HFFc6 (cell line): ENCODE measurements at places on chromosomes 5 and 9. TPM values are rescaled to one million over a fixed set of nuclear protein-coding genes. Genes with fewer than 3 reads are reported as not detected.

DNA sequence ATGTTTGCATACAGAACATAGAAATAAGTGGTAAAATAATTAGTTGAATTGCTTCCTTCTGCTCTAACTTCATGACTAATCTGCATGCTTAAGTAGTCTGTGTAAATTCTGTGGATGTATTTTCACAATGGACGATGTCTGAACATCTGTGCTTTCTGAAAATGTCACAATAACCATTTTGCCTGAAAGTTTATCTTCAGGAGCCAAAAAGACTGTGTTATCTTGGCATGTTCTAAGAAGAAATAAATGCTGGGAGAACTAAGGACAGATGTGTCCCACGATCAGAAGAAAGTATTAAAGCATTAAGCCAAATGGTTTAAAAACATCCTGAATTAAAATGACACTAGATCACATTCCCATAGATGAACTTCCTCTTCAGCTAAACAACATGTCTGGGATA is 397.6 kb downstream of the SPOCK1 start:
- H3K4me3 ChIP-seq = no peak overlapping the region
- H3K36me3 ChIP-seq = no peaks in the 10 kb centered on the region
- no peak for DNase-seq
- peaks cover 23% of the 10 kb centered on the region for H3K4me1 ChIP-seq
- no peaks in the 10 kb centered on the region for H3K27me3 ChIP-seq
- no peak overlapping the region for H3K27ac ChIP-seq

DNA sequence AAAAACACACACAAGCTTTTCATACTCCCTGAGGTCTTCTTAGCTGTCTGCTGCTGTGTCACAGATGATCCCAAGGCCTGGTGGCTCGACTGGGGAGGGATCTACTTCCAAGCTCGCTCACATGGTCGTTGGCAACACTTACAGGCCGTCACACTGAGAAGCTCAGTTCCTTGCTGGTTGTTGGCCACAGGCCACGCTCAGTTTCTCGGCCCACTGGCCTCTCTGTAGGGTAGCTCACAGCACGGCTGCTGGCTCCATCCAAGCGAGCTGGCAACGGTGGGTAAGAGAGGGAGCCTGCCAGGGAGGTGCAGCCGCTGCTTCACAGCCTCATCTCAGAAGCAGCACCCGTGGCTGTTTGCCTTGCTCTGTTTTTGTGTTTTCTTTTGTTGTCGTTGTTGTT is 43.8 kb upstream of the GFPT2 start:
- no peak for DNase-seq
- no peak overlapping the region for H3K4me3 ChIP-seq
- peaks cover 11% of the 10 kb centered on the region; the same call in 1 of the 2 replicates for H3K36me3 ChIP-seq
- peaks cover 8% of the 10 kb centered on the region for H3K27me3 ChIP-seq

DNA sequence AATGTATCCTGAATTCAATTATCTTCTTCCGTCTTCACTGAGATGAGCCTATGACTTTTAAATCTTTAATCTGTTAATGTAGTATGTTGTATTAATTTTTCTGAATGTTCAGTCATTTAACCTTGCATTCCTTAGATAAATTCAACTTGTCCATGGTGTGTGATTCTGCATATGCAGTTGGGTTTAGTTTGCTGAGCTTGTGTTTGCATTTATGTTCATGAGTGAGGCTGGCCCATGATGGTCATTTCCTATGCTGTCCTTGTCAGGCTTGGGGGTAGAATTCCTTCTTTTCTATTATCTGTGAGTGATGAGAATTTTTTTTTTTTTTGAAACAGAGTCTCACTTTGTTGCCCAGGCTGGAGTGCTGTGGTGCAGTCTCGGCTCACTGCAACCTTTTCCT is 131.8 kb upstream of the COL5A1 start:
- H3K4me1 ChIP-seq = peaks cover 2% of the 10 kb centered on the region; the same call in 1 of the 2 replicates
- DNase-seq = no peak
- H3K27ac ChIP-seq = no peak overlapping the region
- H3K4me3 ChIP-seq = no peak overlapping the region
- peaks cover 11% of the 10 kb centered on the region for H3K36me3 ChIP-seq
- H3K27me3 ChIP-seq = no peaks in the 10 kb centered on the region; the same call in none of the 2 replicates

DNA sequence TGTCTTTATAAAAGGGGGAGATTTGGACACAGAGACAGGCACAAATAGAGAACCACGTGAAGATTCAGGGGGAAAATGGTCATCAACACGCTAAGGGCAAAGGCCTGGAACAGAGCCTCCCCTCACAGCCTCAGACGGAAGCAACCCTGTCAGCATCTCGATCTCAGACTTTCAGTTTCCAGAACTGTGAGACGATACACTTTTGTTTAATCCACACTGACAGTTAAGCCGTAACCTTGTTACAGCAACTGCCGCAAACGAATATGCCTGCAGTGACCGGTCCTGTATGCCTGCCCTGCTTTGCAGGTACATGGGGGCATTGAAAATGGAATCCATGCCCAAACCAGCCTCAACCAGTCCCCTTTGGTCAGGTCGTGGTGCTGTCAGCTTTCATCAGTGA is 139.5 kb downstream of the ATPSCKMT start:
- no peak for DNase-seq
- H3K36me3 ChIP-seq = no peaks in the 10 kb centered on the region
- no peak overlapping the region for H3K27ac ChIP-seq
- H3K27me3 ChIP-seq = no peaks in the 10 kb centered on the region

DNA sequence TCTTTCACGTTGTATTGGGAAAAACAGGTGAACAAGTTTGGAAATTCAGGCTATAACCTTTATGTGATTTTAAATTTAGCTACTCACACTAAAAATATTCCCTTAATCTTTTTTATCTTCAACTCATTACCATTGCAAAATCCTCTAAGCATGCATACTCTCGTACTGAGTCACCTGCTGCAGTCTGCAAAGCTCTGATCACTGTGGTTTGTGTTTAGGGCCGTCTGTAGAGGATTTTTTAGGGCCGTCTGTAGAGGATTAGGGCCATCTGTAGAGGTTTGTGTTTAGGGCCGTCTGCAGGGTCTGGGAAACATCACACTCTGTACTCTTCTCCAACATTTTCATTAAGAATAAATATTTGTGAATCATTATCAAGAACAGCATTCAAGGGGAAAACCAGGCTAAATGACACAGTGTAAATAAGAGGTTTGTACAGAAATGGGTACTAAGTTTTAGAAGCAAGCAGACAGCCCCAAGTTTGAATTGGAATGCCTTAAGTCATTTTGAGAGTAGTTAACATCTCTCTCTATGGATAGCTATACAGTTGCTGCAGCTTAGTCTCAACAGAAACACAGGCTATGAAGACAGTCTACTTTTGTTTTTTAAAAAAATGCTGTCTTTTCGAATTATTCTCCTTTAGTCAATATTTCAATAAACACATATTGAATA is 155.0 kb upstream of the TSLP start:
- H3K27me3 ChIP-seq = peaks cover 2% of the 10 kb centered on the region
- peaks cover 35% of the 10 kb centered on the region for H3K4me1 ChIP-seq

The PAEP gene
- total RNA-seq = not detected in 3 replicates

The SLC34A1 gene
- total RNA-seq = not detected in 3 replicates

GRCh38 chr5:160494451-160494850 is 72.8 kb downstream of the PTTG1 start:
- peaks cover 38% of the 10 kb centered on the region for H3K4me1 ChIP-seq
- no peak overlapping the region for H3K27ac ChIP-seq
- H3K4me3 ChIP-seq = no peak overlapping the region
- DNase-seq = no peak
- peaks cover 9% of the 10 kb centered on the region; the same call in 1 of the 2 replicates for H3K27me3 ChIP-seq
- H3K36me3 ChIP-seq = no peaks in the 10 kb centered on the region

- H3K27ac ChIP-seq = no peak overlapping the region
- H3K4me1 ChIP-seq = no peaks in the 10 kb centered on the region
- no peak for DNase-seq
- peaks cover 1% of the 10 kb centered on the region for H3K27me3 ChIP-seq
- no peaks in the 10 kb centered on the region; the same call in 1 of the 2 replicates for H3K36me3 ChIP-seq
These were observed 285.8 kb downstream of the ZNF608 start for GRCh38 chr5:124460642-124461041.

The CEP72 gene
- 3.6 and 5.0 TPM in 2 replicates for total RNA-seq

- peak overlapping the region; percentile 10 for H3K27ac ChIP-seq
- no peaks in the 10 kb centered on the region for H3K36me3 ChIP-seq
- H3K4me3 ChIP-seq = peak overlapping the region; percentile 14; the same call in 1 of the 2 replicates
- DNase-seq = no peak
These were observed 45.1 kb upstream of the UGCG start for GRCh38 chr9:111851553-111851952.

DNA sequence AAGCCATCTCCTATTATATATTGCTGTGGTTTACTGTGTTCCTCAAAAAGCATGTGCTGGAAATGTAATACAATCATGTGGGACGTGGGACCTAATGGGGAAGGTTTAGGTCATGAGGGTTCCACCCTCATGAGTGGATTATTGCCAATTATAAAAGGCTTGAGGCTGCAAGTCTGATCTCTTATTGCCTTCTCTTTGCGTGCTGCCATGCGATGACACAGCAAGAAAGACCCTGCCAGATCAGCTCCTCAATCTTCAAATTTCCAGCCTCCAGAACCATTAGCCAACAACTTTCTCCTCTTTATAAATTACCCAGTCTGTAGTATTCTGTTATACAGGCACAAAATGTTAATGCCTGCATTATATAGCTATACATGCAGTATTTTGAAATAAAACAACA is 45.4 kb downstream of the MARCHF11 start:
- H3K27me3 ChIP-seq = no peaks in the 10 kb centered on the region; the same call in 1 of the 2 replicates
- no peaks in the 10 kb centered on the region for H3K4me1 ChIP-seq
- no peak overlapping the region for H3K4me3 ChIP-seq
- H3K27ac ChIP-seq = no peak overlapping the region

GRCh38 chr5:50711280-50711679 is 44.8 kb downstream of the PARP8 start:
- H3K27me3 ChIP-seq = no peaks in the 10 kb centered on the region
- no peak overlapping the region for H3K27ac ChIP-seq
- DNase-seq = no peak

GRCh38 chr5:1120236-1120999 is 8.6 kb upstream of the SLC12A7 start:
- H3K4me1 ChIP-seq = peaks cover 16% of the 10 kb centered on the region
- H3K4me3 ChIP-seq = no peak overlapping the region
- H3K27ac ChIP-seq = no peak overlapping the region
